Stimulated activated CD4-positive, alpha-beta T cell treated with anti-CD3 and anti-CD28 coated beads, Interleukin-12 subunit alpha, Interleukin-12 subunit beta, amount 100 ng/mL, for 48 hours (primary cell): ENCODE measurements at places on chromosomes 3 and 15.

GRCh38 chr3:168341192-168341815 is 245.6 kb upstream of the GOLIM4 start:
- DNase-seq = no peak

- DNase-seq = no peak
Observed at GRCh38 chr3:30256474-30256873, 349.9 kb upstream of the TGFBR2 start.

GRCh38 chr15:75114327-75114726 is 87.4 kb upstream of the C15orf39 start:
- no peak for DNase-seq

DNA sequence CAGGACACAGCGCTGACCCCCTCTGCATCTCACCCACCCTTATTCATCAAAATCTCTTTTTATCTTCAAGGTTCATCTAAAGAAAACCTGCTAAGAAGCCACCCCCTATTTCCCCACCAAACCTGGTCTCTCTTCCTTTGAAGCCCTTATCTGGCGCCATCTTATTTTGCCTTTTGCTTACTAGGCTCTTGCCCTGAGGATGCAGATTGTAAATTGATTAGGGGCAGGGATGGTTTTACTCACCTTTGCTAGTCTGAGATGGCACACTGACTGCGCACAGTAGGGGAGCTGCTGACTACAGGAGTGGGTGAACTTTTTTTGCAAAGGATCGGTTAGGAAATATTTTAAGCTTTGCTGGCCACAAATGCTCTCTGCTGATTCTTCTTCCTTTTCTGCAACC is 78.9 kb upstream of the BHLHE40 start:
- no peak for DNase-seq

DNA sequence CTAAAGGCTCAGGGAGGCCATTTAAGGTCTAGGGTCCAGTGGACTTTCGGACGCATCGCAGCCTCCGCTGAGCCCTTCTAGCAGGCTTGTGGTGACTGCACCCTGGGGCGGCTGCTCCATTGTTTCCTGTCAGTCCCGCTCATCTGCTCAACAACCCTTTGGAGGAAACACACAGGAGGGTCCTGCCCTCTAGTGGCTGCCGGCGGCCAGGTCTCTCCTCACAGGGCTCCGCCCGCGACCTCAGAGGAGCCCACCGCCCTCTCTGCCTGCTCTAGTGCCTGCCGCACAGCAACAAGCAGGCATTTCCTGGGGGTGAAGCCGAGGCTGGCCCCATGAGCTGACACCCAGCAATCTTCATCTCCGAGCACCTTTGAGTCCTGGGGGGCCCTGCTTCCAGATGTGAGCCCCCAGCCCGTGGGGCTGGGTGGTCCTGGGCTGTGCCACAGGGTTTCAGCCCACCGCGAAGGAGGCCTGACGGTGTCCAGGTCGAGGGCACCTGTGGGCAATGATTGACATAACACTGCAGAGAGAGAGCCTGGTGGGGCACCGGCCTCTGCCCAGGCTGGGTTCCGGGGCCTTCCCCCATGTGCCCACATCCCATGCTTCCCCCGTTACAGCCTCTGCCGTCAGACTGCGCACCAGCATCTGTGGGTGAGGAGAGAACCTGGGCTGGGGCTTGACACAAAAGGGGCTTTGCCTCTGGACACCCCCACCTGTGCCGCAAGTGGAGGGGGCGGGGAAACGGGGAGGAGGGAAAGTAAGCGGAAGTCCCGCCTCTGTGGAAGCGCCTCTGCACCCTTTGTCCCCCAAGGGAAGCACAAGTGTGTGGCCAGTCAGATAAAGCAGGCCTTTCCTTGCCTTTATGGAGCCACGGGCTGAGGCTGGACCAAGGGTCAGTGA is 27.0 kb upstream of the SFMBT1 start:
- peak; percentile 89 for DNase-seq

- no peak for DNase-seq
Observed at GRCh38 chr15:40936709-40937666, 7.8 kb downstream of the DLL4 start.

DNA sequence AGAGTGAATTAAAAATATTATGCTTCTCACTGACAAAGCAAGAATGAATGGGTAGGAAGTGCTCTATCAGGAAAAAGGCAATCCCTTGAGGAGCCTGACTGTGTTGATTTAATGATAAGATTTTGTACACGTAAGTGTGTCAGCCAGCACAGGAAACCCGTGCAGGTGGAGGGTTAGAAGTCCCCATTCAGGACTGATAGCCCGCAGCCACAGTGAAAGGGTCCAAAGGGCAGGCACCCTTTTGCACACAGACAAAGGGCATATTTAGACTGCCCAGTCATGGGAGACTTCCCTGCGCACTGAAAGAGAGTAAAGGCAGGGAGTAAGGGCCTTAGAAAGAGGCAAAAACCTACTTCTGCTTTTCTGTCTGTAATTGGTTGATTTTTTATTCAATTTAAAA is 26.4 kb upstream of the SKIL start:
- DNase-seq = no peak

DNA sequence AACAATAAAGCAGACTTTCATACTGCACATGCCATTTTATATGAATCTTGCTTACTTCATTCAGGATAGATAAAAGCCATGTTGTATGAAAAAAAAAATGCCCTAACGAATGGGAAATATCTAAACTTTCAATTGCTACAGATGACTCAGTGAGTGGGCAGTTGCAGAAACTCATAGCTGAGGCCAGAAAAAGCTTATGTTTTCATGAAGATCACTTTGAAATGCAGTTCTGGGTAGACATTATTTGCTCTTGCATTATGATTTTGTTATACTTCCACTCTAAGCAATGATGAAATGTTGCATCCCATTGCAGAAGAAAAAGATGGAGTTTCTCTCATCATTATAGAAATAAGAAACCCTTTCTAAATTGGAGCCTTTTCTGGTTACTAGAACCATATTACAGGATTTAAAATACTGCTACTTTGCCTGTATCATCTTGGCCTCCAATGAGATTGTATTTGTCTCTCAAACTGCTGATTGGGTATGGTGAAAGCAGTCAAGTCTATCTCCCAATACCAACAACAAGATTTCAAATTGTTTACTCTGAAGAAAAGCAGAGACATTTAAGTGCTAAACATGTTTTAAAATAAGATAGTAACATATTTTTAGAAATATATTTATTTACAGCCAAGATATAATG is 17.0 kb downstream of the PEAK1 start:
- peak; percentile 8 for DNase-seq

GRCh38 chr3:42780892-42781700 is 8.0 kb upstream of the CCDC13 start:
- DNase-seq = no peak

GRCh38 chr3:173618703-173619102 is 221.2 kb downstream of the NLGN1 start:
- no peak for DNase-seq

DNA sequence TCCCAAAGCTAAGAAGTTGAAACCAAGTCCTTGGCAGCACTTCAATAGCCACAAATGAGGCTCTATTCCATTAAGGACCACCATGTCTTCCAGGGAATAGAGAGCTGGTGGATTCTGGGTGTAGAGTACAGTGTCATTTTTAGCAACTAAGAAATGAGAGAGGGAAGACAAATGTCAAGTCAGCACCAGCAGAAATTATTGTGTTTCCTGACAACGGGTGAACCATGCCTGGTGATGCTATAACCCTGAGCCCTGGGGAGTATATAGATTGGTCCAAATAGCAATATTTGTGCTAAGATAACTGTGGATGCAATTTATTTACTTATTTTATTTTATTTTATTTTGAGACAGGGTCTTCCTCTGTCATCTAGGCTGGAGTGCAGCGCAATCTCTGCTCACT is 305.6 kb upstream of the WNT5A start:
- no peak for DNase-seq

DNA sequence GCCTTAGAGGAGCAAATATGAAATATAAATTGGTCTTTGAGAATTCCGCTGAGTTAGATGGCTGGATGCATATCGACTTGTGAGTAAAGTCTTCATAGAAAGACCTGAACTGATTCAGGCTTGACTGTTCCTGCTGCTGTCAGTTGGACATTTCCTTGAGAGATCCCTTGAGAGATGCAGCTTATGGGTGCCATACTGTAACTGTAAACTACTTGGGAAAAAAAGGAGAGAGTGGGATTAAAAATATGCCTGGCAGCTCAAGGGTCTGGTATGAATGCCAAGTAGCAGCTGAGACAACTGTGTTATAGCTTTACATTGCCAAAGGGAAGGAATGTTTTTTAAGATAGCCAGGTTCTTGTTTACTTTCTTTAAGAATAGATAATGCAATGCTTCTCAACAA is 926.6 kb downstream of the EPHA3 start:
- no peak for DNase-seq

DNA sequence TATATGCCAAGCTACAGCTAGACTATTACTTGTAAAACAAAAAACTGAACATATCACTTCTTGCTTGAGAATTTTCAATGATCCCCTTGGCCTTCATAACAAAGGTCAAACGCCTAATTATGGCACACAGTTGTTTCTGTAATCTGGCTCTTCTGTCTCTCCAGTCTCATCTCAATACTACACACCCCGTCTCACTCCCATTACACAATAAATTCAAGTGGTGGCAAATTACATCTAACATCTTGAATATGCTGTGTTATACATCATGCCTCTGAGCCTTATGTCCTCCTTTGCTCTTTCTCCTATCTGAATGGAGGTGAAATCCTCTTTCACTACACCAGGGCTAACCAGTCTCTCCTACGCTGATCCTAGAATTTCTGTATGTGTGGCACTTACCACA is 140.4 kb downstream of the TBL1XR1 start:
- no peak for DNase-seq

DNA sequence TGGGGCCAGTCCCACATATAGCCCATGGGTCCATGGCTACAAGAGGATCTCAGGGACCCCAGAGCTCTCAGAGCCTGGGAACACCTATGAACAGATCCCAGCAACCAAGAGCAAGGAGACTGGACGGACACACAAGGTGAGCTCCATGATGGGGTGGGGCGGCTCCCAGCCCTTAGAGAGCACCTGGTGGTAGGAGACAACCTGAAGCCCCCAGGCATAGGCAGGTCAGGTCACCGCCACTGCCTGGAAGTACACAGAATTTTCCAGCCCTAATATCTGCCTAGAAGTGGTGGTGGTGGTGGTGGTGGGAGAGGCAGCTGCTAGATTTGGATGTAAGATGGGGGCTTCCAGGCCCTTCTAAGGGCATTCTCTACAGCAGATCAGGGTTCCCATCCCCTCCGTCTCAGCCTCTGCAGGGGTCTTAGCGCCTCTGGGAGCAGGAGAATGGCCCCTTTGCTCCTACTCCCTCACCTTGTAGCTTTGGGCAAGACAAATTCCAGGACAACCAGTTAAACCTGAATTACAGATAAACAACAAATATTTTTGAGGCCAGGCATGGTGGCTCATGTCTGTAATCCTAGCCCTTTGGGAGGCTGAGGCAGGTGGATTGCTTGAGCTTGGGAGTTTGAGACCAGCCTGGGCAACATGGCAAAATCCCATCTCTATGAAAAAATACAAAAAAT is 9.2 kb downstream of the SH2D7 start:
- DNase-seq = no peak

DNA sequence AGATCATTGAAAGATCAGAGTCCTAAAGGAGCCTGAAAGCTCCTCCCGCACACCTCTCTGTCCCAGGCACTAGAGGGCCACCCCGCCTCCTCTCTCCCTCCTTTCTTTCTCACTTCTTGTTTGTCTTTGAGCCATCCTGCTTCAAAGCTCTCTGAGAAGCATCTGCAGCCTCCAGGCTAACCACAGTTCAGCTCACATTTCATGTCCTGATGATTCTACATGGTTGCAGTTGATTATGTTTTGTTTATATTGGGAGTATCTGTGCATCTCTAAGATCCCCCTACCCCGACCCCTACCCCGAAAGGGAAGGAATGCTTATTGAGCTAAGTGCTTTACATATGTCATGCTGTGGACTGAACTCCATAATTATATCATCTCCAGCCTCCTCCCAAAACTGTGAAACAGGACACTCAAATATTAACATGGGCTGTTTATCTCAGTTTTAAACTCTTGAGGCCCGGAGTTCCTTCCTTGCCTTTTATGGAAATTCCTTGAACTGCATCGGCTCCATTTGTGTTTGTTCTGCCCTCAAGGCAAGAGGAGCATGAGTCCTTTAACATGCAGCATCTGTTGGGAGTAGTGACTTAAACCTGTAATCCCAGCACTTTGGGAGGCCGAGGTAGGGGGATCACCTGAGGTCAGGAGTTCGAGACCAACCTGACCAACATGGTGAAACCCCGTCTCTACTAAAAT is 30.9 kb downstream of the MGLL start:
- DNase-seq = no peak

GRCh38 chr15:52172869-52173268 is 18.3 kb downstream of the GNB5 start:
- DNase-seq = no peak

GRCh38 chr15:89078851-89079810 is 9.1 kb upstream of the ABHD2 start:
- DNase-seq = no peak

DNA sequence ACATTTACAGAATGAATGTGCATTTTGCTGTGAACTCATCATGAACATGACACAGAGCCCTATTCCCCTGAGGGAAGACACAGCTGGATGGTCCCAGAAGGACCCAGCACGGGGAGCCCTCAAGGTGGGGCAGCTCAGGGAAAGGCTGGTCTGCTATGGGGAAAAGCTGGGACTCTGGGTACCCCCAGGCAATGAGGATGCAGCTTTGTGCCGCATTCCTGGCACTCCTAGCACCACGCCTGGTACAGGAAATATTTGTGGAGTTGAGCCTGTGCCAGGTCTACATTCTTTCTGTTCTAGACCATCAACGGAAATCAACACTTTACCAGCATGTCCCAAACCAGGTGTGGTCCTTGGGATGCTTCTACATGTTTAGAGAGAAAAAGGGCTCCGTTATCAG is 74.0 kb downstream of the SRGAP3 start:
- DNase-seq = no peak

GRCh38 chr3:16929311-16929710 is 44.6 kb downstream of the PLCL2 start:
- DNase-seq = no peak

- DNase-seq = no peak
Observed at GRCh38 chr3:25781758-25782594, 1.3 kb downstream of the NGLY1 start.

- DNase-seq = no peak
Observed at GRCh38 chr15:60212536-60212935, 185.2 kb downstream of the ANXA2 start.

- no peak for DNase-seq
Observed at GRCh38 chr3:150116196-150116595, 145.5 kb upstream of the PFN2 start.

DNA sequence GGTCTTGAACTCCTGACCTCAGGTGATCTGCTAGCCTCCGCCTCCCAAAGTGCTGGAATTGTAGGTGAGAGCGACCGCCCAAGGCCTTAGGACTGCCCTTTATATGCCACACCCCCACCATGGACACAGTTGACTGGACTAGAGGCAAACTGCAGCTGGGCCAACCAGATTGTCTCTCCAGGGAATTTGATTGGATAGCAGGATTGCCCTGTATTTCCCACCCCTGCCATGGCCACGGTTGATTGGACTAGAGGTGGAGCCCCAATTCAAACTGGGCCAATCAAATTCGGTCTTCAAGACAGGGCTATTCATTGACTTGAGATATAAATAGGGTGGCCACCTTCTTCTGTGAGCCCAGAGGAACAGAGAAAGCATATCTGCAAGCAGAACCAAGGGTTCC is 6.9 kb upstream of the CLPX start:
- DNase-seq = no peak
